ENCODE measurements at places on chromosomes 2 and 18.

DNA sequence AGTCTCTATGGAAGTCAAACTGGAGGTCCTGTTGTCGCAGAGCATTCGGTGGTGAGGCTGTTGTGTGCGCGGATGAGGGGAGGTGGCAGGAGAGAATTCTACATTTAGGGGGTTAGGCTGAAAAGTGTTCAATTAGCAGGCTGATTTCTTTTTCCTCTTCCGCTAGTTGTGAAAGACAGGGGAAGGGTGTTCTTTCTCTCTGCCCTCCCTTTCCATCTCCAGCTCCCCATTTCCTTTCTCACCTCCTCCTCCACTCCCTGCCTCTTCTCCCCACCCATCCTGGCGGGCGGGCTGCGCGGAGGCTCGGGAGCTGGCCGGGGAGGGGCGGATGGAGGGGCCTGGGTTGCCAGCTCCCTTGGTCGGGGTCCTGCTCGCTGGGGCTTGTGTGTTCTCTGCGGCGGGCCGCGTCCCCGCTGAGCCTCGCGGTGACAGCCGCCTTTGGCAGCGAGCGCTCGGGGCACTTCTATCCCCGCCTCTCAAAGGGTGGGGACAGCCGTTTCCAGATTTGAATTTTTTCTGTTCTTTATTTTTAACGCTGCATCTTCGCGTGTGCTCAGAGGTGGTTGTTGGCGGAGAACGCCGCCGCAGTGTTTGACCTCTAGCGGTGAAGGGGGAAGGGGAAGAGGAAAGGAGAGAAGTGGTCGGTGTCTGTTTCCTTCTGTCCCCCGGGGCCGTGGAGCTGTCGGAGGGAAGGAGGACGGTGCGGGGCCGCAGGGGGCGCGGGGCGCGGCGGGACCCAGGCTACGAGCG, 3.6 kb downstream of the SOX11 start:
- no peak for DNase-seq

DNA sequence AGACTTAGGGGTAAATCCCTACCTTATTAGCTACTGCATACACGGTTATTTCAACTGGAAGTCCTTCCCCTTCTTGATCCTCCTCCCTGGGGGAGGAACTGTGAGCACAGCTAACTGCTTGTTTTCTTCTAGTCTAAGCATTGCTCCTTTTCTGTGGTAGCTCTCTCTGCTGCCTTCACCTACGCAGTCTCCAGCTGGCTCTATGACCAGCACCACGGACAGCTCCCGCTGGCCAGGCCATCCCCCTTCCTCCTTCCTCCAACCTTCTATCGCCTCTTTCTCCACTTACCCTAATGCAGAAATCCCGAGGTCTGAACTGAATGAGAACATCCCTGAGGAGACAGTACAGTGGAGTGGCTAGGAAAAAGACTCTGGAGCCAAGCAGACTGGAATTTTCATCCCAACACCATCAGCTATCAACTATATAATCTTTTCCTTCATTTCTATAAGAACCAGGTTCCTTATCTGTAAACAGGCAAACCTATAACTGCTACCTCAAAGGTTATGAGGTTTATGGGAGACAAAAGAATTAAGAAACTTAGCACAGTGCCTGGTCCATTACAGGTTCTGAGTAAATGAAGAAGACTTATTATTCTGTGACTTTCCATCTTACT, 4.7 kb upstream of the CFAP65 start:
- no peak for DNase-seq

DNA sequence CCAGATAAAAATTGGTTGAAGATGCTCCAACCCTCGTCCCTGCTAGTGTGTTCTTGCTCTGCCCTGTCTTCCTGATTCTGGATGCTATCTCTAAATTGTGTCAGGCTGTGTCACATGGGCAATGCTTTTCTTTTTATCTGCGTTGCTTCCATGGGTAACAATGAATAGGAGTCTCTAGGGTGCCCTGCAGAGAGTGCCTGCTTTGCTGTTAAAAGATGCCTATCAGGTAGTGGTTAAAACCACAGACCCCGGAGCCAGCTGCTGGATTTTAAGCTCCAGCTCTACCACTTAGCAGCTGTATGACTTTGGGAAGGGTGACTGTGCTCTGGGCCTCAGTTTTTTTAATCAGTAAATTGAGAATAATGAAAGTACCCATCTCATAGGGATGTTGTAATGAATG, 340.3 kb downstream of the PLCL1 start:
- no peak for DNase-seq

- DNase-seq: no peak
Observed at GRCh38 chr2:71516253-71516888, 63.0 kb downstream of the DYSF start.

GRCh38 chr2:48049371-48049770, 143.1 kb upstream of the FBXO11 start:
- DNase-seq: no peak

- no peak for DNase-seq
Observed at GRCh38 chr2:48943436-48943835, 187.9 kb upstream of the LHCGR start.
